Brain microvascular endothelial cell (primary cell): ENCODE measurements at places on chromosomes 7 and 10.
A peak's percentile ranks its signal among the peaks of the same experiment; 100 is the strongest.

DNA sequence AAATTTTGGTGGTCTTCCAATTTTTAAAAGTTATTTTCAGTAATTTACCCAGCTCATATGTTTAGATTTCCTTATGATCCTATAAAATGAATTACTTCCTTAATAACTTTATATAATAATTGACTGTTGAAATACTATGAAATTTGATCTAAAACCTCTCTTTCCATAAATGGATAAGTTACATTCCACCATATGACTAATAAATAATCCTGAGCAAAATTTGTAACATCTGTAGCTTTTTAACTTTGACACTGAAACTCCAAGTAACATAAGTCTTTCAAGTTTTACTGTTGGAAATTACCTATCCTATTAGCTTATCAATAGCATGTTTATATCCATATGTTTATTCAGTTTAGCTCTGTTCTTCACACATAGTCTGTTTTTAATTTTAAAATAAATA lies 85.3 kb downstream of the HECTD2 start:
- DNase-seq, result no peak

DNA sequence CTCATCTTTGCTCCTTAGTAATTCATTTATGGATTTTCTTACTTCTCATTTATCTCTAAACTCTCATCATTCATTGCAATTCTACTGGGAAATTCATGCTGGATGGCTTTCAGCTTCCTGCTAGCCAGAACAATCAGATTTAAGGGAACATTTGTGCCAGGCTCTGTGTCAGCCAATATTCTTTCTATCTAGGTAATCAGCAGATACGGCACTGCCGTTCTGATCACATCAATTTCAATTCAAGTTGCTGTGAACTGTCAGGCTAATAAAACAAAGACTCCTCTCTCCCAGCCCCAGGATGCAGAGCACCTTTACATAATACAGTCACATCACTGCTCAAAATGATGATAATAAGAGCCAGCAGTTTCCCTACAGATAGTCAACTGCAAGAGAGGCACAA lies 468.3 kb downstream of the SORCS1 start:
- no peak for DNase-seq

- DNase-seq, result no peak
Observed at GRCh38 chr7:88760136-88760515, 626 bp downstream of the ZNF804B start.

- DNase-seq, result no peak
Observed at GRCh38 chr7:69035826-69036225, 562.4 kb upstream of the AUTS2 start.

- DNase-seq, result no peak
Observed at GRCh38 chr10:104066945-104067344, 18.7 kb downstream of the COL17A1 start.

DNA sequence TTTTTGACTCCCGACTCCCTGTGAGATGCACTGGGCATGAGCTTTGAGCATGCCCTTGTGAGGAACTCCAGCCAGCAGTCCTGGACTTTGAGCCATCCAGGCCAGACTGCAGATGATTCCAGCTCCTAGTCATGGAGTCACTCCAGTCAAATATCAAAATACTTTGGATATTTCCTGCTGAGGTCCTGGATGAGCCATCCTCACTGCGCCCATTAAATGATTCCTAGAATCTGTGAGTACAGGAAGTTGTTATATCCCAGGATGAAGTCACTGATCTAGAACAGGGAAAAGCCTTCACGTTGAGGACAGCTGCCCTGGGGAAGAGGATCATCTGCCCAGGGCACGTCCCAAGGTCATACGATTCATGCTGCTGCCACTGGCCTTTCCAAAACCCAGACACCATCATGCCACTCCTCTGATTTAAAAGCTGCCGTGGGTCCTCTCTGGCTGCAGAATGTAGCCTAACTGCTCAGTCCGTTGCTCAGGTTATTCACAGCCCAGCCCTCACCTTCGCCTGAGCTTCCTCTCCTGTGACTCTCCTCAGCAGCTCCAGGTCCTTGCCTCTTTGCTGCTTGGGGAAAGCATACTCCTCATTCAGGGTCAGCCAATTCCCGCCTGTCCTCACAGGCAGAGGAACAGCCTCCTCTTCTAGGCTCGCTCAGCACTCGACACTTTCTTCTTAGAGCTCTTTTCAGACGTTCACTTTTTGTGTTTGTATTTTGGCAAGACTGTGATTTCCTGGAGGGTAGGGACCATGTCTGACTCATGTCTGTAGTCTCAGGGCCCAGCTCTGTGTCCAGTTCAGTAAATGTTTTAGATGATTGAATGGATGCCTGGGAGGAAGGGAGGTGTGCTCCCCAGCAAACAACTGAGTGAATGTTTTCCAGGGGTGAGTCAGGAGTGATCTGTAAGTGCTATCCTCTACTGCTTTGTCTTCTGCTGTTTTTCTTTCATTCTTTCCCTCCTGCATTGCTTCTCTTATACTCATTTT lies 157.8 kb downstream of the SNX10 start:
- peak; percentile 35 for DNase-seq

GRCh38 chr7:40133561-40134427 lies 628 bp downstream of the MPLKIP start:
- peak; percentile 6 for DNase-seq

DNA sequence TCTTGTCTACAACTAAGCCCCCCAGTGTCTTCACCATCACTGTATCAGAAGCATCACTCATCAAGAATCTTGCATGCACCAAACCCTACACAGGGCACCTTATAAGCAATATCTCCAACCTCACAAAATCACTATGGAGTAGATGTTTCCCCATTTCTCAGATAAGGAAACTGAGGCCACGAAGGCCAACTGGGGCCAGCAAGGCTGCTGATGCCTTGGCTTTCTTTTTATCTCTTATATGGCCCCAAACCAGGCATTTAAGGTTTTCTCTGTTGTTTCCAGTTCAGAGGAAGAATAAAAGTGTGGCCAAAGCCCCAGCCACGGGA lies 47.3 kb upstream of the NPFFR1 start:
- DNase-seq, result no peak

DNA sequence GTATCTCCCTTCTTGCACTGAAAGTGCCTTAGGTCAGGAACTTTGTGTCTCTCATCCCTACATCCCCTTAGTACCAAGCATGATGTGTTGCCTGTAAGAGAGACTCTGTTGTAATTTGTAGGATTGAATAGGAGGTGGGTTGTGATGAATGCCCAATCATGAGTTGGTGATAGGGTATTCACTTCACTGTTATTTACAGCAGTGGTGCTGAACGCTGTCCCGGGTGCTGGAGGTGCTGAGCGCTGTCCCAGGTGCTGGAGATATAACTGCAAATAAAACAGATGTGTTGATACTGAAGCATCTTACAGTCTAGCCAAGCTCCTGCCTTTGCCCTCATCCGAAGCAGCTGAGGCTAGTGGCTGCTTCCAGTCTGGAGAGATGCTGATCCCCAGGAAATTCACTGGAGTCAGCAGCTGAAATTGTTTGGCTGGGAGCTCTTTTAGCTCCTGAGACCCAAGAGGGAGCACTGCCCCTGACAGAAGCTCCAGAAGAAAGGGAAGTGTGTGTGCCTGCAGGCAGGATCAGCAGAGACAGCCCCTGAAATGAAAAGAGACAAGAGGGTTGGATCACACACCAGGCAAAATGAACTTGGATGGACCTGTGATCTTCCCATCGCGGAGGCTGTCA lies 183.4 kb downstream of the SORCS3 start:
- DNase-seq, result peak; percentile 16

DNA sequence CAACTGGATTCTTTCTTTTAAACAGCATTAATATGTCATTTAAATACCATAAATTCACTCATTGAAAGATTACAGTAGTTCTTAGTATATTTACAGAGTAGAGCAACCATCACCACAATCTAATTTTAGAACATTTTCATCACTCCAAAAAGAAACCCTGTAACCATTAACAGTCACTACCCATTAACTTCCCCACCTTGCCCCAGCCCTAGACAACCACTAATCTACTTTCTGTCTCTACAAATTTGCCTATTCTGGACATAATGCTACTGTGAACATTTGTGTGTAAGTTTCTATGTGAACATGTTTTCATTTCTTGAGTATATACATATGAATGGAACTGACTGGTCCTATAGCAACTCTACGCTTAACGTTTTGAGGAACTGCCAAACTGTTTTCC lies 42.4 kb downstream of the P4HA1 start:
- DNase-seq, result no peak

GRCh38 chr7:92674379-92674778 lies 84.2 kb upstream of the FAM133B start:
- no peak for DNase-seq

DNA sequence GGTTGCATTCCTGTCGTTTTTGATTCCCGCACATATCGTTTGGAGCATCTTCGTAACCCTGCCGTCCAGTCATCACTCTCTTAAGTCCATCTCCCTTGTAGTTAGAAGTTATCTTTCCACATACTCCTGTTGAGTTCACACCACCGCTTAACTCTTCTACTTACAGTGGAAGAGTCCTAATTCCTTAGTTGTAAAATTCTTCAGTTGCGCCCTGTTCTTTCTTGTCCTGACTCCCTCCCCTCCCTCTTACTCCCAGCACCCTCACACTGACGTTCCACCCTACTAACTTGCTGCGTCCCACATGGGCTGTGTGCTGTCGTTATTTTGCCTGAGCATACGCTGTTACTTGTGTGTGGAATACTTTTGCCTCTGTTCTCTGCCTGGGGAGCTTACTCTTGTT lies 11.7 kb downstream of the DNAJB6 start:
- no peak for DNase-seq

GRCh38 chr7:77327067-77327931 lies 88.8 kb downstream of the GSAP start:
- DNase-seq, result peak; percentile 72

GRCh38 chr7:107355616-107356015 lies 114.2 kb upstream of the GPR22 start:
- DNase-seq, result no peak

DNA sequence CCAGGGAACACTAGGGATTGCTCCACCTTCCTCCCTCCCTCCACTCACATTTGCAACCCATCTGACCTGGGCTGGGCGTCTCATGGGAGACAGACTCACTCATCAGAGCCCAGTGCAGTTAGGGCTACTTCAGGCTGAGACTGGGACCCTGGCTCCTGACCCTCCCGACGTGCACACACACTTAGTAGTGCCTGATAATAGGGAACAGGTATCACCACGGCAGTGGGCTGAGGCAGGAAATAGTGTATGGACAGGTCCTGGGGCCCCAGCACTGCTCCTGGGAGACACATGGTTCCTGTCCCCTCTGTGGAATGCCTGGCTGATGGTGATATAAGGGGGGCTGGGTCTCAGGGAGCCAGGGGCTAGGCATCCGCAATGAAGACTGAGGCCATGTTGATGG lies 14.3 kb downstream of the AQP1 start:
- no peak for DNase-seq

DNA sequence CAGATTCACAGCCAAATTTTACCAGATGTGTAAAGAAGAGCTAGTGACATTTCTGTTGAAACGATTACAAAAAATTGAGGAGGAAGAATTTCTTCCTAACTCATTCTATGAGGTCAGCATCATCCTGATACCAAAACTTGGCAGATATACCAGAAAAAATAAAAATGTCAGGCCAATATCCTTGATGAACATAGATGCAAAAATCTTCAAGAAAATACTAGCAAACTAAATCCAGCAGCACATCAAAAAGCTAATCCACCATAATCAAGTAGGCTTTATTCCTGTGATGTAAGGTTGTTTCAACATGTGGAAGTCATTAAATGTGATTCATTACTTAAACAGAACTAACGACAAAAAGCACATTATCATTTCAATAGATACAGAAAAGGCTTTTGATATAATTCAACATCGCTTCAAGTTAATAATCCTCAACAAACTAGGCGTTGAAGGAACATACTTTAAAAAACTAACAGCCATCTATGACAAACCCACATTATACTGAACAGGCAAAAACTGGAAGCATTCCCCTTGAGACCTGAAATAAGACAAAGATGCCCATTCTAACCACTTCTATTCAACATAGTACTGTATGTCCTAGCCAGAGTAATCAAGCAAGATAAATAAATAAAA lies 807.7 kb upstream of the ZWINT start:
- DNase-seq, result no peak

GRCh38 chr7:66667023-66667728 lies 38.5 kb downstream of the KCTD7 start:
- no peak for DNase-seq

DNA sequence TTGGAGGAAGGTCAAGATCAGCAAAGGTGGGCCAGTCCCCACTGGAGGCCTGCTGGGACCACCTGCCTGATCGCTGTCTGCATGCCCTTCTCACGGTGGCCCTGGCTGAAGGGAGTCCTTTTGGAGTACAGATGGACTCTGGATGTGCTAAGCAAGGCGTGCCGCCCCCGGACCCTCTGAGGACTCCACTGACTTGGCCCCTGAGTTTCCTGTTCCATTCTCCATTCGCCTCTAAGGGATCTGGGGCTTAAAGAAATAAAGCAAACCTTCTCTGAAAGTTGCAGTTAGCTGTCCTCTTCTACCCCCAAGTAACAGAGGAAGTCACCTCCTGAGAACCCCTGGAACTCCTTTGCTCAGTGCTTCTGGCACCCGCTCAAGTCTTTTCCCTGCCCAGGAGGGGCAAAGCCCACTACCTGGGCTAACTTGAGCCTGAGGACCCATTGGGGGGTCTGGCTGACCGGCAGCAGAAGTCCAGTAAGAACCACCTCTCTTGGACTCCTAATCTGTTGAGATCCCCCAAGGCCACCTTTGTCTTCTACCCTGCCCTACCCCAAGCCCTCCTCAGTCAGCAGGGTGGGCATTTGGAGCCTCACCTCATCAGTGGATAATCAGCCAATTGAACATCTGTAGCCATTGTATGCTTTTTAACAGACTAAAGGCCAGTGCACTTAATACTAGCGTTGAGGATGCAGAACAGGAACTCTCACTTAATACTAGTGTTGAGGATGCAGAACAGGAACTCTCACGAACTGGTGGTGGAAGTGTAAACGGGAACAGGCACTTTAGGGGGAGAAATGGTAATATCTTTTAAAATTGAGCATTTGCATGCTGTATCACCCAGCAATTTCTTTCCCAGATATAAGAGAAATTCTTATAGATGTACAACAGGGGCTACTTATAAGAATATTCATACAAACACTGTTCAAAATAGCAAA lies 2.2 kb downstream of the TBATA start:
- no peak for DNase-seq

DNA sequence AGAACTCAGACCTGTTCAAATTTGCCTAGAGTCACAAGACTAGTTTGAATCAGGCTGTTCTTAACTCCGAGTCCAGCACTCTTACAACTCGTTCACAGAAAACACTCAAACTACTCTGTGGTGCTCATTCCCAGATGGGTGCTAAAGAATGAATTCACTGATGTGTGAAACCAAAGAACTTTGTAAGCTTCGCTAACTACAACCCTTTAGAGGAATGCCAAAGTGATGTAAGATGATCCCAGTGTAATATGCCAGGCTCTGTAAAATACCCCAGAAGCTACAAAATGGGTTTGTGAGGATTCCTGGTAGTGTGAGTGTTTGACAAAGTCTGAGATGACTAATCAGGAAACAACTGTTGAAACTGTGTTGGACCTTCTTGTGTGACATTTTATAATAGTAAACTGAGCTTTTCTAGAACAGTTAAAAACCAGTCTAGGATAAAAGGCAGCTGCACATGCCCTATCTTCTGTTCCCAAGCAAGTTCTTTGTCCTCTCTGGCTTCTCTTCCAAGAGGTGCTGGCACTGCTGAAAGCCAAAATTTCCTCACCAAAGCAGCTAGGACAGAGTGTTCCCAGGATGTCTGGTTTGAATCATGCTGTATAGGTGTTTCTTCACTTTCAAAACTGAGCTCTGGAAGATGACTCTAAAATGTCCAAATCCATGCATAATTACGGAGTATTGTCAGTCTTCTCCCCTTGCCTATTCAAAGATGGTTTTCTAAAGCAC lies 527.6 kb downstream of the SORCS1 start:
- DNase-seq, result no peak
